ENCODE measurements at places on chromosomes 4 and X.

DNA sequence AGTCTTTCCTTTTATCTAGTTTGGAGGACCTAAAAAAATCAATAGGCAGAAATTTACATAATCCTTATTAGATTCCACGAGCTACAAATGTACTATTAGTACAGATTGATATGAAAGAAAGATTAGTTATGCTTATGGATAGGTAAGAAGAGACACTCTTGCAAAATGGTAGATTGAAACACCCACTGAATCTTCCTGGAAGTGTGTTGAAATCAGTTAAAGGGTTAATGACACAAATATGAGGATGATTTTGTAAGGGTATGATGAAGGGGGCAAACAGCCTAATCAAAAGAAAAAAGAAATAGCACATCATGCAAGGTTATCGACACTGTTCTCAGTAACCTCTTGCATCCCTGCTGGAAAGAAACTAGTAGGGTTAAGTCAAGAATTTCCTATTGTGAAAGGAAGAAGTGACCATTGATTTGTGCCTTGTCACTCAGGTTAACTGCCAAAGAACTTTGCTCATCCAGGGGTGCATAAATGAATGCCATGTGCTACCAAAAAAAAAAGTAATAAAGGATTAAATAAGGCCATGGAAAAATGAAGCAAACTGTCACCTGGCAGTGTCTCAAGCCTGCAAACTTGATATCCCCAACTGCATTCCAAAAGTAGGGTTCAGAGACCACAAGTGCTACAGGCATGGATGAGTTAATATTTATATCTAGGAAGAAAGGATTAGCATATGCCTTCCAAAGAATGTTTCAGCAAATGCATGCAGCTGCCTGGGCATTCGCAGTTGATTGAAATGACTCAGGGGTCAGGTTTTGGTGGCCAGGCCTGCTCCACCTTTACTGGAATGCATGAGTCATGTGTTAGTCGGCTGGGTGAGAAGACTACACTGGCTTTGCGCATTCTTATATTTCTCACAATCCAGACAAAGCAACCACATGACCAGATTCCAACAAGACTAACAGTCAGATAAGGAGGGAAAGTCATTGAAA lies 78.3 kb upstream of the ATXN3L start:
- DNase-seq = no peak

GRCh38 chr4:124902001-124902515 lies 189.5 kb upstream of the ANKRD50 start:
- peak; percentile 7 for DNase-seq

- no peak for DNase-seq
Observed at GRCh38 chrX:79107891-79108718, 36.4 kb upstream of the GPR174 start.

DNA sequence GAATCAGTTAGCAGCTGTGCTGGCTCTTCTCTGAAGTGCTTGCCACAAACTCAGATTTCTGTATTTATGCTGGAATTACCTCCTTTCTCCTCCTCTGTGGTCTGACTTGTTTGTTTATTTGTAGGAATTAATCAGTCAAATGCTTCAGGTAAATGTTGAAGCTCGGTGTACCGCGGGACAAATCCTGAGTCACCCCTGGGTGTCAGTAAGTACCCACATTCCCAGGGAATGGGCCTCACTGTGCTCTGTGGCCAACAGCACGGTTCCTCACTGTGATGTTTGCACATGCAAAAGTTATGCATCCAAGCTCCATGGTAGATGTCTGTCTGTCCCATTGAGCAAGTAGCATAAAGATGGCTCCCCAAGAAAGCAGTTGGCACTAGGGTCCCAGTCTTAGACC lies 169.9 kb downstream of the DCLK2 start:
- no peak for DNase-seq

- DNase-seq = peak; percentile 8
Observed at GRCh38 chrX:104137496-104137895, 19.3 kb downstream of the SLC25A53 start.

GRCh38 chr4:40227284-40227683 lies 30.5 kb downstream of the RHOH start:
- no peak for DNase-seq

DNA sequence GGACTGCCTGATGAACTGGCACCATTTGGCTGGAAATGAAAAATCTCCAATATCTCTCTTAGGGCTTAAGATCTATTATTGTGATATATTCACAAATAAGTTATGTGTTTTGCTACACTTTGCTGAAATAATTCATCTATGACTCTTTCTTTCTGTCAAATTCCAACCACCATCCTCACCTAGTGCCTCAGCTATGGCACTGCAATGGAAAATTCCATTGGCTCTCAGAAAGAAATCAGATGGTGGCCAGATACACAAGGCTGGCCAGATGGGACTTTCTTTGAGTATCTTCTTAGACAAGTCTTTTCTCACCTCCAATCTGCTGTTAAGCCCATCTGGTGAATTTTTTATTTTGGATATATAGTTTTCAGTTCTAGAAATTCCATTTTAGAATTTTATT lies 28.0 kb downstream of the NAT8L start:
- DNase-seq = no peak

DNA sequence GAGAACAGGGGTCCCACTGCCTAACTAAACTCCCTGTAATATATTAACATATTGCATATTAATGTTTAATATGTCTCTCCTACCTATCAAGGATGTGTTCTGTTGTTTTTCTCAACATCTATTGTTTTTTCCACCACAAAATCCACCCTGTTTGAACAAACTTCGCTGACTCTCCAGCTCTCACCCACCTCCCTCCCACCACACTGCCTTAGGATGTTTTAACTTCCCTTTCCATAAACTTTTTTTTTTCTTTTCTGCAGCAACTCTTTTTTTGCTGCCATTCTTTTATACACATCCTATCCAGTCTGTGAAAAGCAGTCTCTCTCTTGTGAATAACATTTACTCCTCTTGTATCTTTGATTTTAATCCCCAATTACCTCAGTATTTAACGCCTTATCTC lies 226.1 kb downstream of the PCDH7 start:
- DNase-seq = no peak

- DNase-seq = no peak
Observed at GRCh38 chr4:159206427-159206871, 103.6 kb downstream of the RAPGEF2 start.

- DNase-seq = peak; percentile 71
Observed at GRCh38 chr4:41590591-41590990, 52.6 kb downstream of the LIMCH1 start.

- no peak for DNase-seq
Observed at GRCh38 chr4:175511861-175512260, 300.2 kb downstream of the GPM6A start.

DNA sequence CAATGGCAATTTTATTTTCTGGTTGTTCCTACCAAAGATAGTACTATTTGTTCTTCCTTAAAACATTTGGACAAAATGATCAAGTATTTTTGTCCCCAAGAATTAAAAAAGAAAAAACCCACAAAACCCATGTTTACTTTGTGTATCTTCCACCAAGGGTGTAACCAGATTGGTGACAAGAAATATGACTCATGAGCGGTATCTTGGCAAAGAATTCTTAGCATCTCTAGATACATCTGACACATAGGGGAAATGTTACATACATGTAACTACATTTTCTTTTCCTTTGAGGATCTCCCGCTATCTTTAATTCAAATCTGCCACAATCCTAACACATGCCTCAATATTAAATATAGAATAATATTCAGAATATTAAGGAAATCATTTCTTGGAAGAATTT lies 78.7 kb downstream of the WDFY3 start:
- no peak for DNase-seq

DNA sequence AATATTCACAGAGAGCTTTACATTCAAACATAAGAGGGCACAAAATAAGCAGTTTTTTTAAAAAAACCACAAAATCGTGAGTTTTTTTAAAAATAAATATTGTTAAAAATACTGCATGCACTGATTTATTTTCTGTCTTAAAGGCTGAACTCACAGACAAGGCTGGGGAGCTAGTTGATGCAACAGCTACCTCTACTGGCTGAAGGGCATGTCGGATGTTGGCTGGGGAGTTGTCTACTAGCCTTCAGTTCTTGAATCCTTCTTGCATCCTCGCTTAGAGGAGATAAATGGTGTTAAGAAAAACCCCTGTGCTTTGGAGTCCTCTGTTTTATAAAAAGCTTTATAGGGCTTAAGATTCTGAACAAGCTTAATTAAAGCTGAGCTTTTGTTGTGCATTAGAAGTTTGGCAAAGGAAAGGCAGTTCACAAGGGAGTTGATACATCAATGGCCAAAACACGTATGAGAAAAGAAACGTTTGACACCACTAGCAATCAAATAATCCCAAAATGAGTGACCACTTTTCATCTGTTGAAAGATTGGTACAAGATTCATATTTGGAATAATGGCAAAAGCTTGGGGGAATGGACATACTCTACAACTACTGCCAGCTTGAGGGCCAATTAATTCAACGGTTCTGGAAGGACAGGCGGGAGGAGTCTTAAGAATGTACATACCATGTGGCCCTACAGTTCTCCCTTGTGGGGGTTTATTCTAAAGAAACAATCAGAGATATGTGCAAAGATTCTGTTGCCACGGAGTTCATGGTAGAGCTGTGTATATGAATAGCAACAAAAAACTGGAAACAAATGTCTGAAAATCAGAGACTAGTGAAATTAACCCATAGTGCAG lies 94.7 kb downstream of the SEL1L3 start:
- DNase-seq = peak; percentile 84

- DNase-seq = no peak
Observed at GRCh38 chrX:10986616-10987015, 124.5 kb upstream of the HCCS start.

GRCh38 chrX:150879855-150880807 lies 18.3 kb downstream of the CD99L2 start:
- DNase-seq = no peak

- peak; percentile 2 for DNase-seq
Observed at GRCh38 chr4:184653650-184654049, 4.1 kb downstream of the PRIMPOL start.

DNA sequence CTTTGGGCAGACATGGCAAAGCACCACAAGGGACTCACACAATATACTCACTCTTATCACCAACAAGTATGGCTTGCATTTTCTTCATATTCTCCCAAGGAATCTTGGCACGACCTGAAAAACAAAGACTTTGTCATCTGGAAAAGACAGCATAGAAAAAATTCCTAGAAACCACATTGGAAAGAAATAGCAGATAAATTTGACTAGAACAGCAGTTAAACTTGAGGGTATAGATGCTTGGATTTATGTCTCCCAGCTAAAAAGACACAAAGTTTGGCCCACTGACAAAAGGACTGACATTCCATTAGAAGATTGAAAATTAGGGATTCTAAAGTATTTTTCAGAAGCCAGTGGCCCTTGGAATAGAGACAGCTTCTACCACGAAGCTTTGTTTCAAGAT lies 6.9 kb upstream of the VEGFC start:
- no peak for DNase-seq

DNA sequence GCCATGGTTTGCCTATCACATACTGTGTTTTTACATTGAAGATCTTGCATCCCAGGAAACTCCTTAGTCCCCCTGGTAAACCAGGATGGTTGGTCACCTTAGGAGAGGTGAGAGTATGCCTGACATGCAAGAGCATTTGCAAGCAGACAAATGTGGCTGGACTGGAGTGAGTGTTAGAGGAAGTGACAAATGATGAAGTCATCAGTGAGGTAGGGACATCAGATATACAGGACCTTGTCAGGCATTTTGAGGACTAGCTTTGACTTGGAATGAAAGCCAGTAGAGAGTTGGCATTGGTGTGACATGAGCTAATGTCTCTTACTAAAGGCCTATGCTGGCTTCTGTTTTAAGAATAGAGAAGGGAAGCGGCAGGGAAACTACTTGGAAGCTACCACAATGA lies 124.9 kb downstream of the FRMPD4 start:
- DNase-seq = no peak

DNA sequence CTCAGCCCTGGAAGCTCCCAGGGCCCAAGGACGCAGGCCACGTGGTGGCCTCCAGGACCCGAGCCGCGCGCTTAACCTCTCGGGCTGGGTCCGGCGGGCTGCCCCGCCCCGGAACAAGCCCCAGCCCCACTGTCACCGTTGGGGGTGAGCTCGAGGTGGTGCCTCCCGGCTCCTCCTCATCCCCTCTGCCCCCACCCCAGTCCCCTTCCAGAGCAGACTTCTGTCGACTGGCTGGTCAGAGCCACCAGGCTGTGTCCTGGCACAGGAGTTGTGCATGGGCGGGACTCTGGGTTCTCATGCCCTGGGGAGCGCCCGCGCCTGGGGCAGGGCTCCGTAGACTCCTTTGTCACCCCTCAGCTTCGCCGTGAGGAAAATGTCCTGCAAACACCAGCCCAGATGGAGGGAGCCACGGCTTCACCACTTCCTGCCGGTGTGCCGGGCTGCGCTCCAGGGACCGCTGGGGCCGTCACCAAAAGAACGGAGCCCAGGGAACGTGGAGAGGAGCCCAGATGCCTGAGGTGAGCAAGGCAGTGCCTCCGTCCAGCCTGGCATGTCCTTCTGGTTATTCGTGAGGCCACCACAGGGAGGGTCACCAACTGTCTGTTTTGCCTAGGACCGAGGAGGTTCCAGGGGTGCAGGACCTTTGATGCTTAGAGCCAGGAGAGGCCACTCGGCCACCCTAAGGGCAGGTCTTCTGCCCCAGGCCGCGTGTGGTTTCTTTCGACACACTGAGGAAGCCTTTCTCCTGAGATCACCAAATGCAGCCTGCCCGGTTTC lies 7.1 kb upstream of the RGS12 start:
- DNase-seq = no peak

DNA sequence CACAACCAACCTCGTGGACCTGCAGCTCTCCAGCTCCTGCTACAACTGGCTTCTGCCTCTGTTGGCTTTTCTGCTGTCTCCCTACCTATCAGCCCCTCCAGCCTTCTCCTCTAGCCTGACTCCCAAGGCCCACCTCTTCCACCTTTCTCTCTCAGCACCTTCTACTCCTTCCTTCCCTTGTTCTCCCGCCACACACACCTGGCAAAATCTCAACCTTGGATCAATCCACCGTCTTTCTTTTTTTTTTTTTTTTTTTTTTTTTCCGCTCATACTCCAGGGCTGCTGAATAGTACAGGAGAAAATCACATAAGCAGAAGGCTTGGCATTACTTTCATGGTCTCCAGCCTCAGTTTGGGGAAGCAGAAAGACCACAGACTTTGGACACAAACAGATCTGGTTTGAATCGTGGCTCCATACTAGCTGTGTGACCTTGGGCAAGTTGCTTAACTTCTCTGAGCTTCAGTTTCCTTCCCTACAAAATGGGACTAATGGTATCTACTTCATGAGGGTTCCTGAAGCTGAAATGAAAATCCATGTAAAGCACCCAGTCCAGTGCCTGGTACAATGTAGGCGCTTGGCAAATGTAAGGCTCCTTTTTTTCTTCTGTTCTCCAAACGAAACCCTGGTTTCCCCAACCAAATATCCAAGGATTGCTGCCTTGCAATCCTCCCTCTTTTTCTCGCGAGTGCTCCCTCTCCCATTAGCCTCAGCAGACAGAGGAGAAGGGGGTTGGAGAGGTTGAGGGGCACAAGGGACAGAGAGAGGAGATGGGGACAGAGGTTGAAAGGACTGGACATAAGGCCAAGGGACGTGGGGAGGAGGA lies 1.7 kb downstream of the FGD1 start:
- no peak for DNase-seq

DNA sequence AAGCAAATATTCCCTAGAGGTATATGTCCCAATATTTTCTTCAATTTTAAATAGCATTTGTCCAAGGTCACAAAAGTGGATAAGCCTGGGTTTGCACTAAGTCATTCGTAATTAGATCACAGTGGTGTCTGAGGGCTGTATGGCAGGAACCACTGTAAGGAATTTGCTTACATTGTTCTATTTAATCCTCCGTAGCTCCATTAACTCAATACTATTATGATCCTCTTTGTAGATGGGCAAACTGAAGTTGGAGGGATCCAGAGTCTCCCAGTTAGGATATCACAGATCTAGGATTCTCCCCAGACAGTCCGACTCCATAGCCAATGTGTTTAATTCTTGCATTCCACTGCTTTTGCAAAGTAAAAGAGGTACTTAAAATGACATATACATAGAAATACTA lies 242.7 kb upstream of the DCAF8L1 start:
- no peak for DNase-seq
